ENCODE measurements at places on chromosomes 16 and 17. TPM values are rescaled to one million over a fixed set of nuclear protein-coding genes. Genes with fewer than 3 reads are reported as not detected.

EPX gene
- 14.9 TPM for total RNA-seq

OTOP2 gene
- 0.05 TPM for total RNA-seq

KRTAP1-5 gene
- not detected for total RNA-seq

STAC2 gene
- total RNA-seq, result under 0.01 TPM

NUPR1 gene
- 29.6 TPM for total RNA-seq

UNC13D gene
- total RNA-seq, result 43.2 TPM

ZG16 gene
- 0.09 TPM for total RNA-seq

- no peak for DNase-seq
Measured at GRCh38 chr17:50110591-50111349, 15.6 kb downstream of the PDK2 start.

- no peak for DNase-seq
Measured at GRCh38 chr17:38900978-38901656, 24.3 kb upstream of the LASP1NB start.

- DNase-seq, result no peak
Measured at GRCh38 chr16:87491522-87492290, 1.1 kb downstream of the ZCCHC14 start.

DNA sequence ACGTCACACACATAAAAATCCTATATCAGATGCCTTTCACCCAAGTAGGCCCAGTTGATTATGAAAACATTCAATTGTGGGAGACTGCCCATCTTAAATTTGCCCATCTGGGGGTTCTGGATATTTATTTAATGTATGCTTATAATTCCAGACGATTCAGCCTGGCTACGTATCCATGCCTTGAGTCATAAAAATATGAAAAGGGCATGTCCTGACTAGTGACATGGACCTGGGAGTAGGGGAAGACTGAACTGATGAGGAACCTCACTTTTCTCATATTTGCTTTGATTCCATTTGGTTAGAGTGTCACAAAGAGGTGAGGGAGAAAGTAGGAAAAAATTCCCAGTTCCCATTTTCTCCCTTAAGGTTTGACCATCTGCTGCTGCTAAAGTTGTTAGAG is 122.5 kb upstream of the GNAO1 start:
- no peak for DNase-seq

GRCh38 chr16:72934636-72935403 is 113.1 kb downstream of the ZFHX3 start:
- no peak for DNase-seq

- no peak for DNase-seq
Measured at GRCh38 chr17:78129351-78130089, 965 bp upstream of the TMC6 start.

GRCh38 chr16:65845466-65846209 is 520.9 kb upstream of the CDH5 start:
- no peak for DNase-seq

Measured in thymus (tissue), 14 donors.